ENCODE measurements at places on chromosomes 7 and 10. TPM values are rescaled to one million over a fixed set of nuclear protein-coding genes. Genes with fewer than 3 reads are reported as not detected.

GRCh38 chr7:23212395-23212794 is 30.5 kb downstream of the NUP42 start:
- DNase-seq: no peak

GRCh38 chr10:89214566-89215165 is 7.5 kb upstream of the CH25H start:
- DNase-seq: no peak

DNA sequence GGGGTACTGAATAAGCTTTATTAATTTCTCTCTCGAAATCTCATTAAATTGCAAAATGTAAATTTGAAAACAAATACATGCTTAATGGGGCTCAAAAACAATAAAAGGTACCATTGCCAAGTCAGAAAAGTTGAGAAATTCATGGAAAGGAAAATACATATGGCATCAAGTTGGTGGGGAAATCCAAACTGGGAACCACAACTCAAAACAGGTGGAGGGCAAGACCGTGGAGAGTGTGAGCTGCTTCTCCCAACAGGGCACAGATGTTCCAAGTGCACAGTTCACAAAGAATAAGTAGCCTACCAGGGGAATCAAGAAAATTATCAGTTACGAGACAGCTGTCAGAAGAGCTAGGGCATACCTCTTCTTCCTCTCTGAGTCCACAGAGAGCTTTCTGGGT is 26.6 kb downstream of the MKX start:
- no peak for DNase-seq

DNA sequence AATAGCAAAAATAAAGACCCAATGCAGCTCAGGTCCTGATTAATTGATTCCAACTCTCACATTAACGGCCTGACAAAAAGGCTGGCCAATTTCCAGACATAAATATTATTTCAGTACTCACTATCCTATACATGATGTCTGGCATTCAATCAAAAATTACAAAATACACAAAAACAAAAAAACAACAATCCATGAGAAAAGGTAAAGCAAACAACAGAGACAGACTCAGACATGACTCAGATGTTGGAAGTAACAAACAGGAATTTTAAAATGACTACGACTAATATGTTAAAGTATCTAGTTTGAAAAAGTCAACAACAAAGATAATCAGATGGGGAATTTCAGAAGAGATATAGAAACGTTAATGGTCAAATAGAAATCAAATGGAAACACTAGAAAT is 152.8 kb downstream of the AMPH start:
- DNase-seq: no peak

DNA sequence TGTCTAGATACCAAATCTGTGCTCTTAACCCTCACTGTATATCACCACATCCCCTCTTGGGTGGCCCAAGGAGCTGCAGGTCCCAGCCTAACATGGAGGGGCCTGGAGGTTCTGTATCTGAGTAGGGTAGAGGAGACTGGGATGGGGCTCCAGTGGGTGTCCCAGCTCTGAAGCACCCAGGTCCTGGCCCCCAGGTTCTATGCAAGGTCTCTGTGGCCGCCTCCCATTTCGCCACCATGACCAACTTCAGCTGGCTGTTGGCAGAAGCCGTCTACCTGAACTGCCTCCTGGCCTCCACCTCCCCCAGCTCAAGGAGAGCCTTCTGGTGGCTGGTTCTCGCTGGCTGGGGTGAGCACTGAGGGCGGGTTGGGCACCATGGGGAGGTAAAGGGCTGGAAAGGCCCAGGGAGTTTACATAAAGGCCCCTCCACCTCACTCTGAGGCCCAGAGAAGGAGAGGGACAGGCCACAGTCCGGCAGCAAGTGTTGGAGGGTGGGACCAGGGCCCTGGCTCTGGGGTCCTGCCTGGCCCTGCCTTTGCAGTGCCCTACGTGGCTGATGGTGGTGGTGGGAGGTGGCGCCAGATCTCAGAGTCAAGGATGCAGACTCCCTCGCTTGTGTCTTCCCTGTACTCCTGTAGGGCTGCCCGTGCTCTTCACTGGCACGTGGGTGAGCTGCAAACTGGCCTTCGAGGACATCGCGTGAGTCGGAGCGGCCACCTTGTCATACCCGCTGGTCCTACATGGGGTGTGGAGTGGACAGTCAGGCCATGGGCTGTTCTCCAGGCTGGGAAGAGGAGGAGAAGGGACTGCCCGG is 10.2 kb downstream of the GHRHR start:
- no peak for DNase-seq

DNA sequence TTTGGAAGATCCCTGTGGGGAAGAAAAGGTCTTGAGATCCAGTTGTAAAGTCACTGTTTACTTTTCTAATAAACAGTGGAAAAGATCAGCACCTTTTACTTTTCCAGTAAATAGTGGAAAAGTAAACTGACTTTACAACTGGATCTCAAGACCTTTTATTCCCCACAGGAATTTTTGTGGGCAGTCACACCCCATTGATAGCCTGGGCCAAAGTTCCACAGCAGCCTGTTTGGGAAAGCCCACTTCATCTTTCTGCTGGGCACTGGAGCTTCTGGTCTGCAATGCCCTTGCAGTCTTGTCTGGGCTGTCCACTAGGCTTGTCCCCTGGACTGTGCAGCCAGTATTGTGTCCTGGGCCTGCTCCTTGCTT is 50.2 kb downstream of the ADCY1 start:
- no peak for DNase-seq

- no peak for DNase-seq
Measured at GRCh38 chr7:23027261-23027660, 13.3 kb upstream of the HYCC1 start.

- no peak for DNase-seq
Measured at GRCh38 chr7:47619806-47620205, 37.9 kb upstream of the TNS3 start.

DNA sequence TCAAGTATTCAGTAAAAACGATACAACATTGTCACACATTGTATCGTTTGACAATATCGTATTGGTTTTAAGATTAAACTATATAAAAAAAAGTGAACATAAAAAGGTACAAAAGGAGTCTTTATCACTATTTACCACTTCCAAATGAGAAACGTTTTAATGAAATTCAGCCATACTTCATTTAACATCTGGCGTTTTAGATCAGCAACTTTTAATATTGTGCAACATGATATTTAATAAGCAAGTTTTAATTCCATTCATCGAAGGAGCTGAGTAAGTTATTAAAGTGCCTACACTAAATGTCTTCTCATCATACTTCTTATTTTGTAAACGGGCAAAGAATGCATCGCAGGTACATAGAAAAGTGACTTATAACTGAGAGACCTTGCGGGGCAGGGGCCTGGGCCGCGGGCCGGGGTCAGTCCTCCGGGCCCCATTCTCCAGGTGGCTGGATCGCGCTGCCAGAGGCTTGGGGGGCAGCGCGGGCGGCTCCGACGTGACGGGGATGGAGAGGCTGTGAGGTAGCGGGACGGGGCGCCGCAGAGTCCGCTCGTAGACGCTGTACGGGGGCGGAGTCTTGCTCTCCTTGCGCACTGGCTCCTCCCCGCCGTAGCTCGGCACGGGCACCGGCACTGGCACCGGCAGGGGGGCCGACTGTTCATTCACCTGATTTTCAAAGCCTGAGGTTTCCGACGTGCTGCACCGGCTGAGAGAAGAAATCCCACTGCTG is 165.8 kb upstream of the IMMP2L start:
- DNase-seq: no peak

- DNase-seq: no peak
Measured at GRCh38 chr7:84714765-84715164, 472.1 kb downstream of the SEMA3D start.

DNA sequence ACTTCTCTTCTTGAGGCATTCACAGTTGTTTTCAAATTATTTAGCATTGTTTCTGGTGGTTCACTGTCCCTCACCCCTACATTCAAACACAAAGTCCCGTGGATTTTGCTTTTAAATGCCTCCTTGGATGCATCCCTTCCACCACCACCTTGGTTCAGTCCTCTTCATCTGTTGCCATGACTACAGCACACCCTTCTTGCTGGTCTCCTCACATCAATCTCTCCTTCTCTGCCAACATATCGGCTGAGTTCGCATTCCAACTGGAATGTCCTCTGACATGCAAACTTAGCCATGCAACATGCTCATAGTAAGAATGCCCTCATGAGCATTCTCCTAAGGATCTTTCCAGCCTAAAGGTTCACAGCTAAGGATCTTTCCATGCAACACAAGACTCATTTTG is 198.3 kb upstream of the AGK start:
- no peak for DNase-seq

DNA sequence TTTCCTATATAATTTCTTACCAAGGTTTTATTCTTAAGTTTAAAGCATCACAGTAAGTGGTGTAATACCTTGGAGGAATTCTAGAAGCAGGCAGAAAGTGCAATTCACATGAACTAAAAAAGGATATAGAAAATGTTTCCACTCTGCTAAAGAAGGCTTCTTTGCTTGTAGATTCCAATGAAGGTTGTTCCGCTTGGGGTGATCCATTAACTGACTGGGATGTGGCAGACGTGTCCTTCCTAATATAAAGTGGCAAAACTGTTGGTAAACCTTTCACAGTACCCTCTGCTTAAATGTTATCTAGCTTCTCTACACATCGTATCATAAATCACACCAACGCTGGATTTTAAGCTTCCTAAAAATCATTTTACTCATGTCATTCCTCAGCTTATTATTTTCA is 2.3 kb downstream of the ZC3HC1 start:
- no peak for DNase-seq

GRCh38 chr10:15824498-15824897 is 35.8 kb downstream of the MINDY3 start:
- no peak for DNase-seq

- no peak for DNase-seq
Measured at GRCh38 chr7:35714862-35715261, 19.9 kb upstream of the HERPUD2 start.

ZCWPW1 gene
- 5.9 TPM for total RNA-seq

FXYD4 gene
- not detected for total RNA-seq

WDR86 gene
- total RNA-seq: 0.53 TPM
